Fibroblast of lung (primary cell): ENCODE measurements at places on chromosomes 11 and 22.
A peak's percentile ranks its signal among the peaks of the same experiment; 100 is the strongest.

DNA sequence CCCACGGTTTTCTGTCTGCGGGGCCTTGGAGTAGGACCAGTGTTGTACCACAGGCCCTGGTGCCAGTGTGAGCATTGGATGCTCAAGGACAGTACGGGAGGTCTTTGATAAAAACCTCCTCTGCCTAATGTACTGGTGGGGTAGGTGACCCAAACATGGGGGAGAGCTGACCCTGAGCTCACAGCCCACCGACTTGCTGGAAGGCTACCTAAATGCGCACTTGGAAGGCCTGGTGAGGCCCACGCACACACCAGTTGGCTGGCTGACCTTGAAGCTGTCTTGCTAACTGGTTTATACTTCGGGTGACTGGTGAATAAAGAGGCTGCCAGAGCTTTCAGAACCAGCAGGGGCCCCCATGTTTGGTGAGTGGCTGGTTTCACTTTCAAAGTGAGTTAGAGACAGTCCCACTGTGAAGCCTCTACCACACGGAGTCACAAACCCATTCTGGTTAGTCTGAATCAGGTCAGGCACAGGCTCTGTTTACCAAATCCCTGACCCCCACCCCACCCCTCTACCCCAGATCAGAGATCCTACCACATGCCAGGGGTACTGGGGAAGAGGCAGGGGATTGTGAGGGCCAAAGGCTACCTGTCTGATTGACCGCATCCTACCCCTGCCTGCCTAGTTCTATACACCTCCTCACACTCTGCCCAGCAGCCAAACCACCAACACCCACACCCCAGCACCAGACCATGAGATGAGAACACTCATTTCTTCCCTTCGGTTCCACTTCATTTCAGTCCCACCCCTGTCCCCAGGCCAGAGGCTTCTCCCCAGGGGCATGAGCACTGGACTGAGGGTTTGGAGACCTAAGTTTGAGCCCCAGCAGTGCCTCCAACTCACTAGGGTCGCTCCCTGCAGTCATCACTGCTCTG lies 12.7 kb upstream of the IL2RB start:
- no peaks in the 10 kb centered on the region for H3K4me1 ChIP-seq
- peaks cover 13% of the 10 kb centered on the region for H3K27me3 ChIP-seq
- no peaks in the 10 kb centered on the region for H3K36me3 ChIP-seq
- no peak for DNase-seq
- H3K4me3 ChIP-seq, result no peak overlapping the region
- no peak overlapping the region for H3K27ac ChIP-seq

DNA sequence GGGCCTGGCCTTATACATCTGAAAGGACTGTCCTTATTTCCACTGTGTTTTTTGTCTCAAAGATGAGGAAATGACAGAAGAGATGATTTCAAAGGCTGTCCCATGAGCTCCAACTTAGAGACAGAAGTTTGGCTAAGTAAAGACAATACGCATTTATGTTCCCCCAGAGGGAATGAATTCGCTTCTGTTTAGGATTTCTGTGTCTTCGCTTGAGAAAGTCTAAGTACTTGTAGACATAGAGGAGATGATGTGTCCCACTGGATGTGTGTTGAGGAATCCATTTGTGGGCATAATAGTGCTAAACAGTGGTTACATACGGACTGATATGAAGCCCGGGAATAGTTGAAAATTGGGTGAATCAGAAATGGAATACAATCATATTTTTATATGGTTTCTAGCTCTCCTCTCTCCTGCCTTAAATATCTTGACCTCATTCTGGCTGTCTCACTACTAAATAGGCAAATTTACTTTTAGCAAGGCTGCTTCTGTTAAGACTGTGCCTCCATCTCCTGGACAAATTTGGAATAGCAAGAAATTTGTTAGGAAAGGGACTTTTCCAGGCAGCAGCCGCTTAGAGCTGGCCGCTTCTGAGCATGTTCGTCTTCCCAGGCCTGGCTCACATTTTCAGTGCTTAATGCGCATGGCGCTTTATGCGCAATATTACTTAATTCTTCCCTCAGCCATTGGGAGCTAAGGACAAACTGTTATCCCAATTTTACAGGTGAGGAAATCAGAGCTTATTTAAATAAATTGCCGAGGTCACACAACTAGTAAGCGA lies 1.9 kb upstream of the PEX26 start:
- peaks cover 11% of the 10 kb centered on the region for H3K4me1 ChIP-seq
- no peaks in the 10 kb centered on the region for H3K27me3 ChIP-seq
- no peak overlapping the region for H3K4me3 ChIP-seq

- DNase-seq, result peak; percentile 66
- no peak overlapping the region for H3K4me3 ChIP-seq
- H3K27ac ChIP-seq, result no peak overlapping the region
These were observed 187.8 kb downstream of the MIAT start for GRCh38 chr22:26845021-26845743.

DNA sequence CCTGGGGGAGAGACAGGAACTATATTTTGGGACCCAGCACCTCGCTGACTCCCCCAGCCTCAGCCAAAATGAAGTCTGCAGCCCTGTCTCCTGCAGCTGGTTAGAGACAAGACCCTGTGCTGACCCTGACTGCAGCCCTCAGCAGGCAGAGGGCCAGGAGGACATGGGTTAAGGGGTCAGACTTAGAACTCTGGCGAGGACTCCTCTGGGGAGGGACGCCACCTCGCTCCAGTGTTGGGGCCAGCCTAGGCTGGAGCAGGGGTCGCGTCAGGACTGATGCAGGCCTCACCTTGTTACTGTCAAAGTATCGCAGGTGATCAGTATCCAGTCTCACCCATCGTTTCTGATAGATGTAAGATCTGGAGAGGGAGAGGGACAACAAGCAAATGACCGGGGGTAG lies 36.9 kb upstream of the PDE2A start:
- no peak overlapping the region for H3K4me3 ChIP-seq
- no peaks in the 10 kb centered on the region for H3K27me3 ChIP-seq
- H3K36me3 ChIP-seq, result peaks cover 17% of the 10 kb centered on the region
- peaks cover 7% of the 10 kb centered on the region for H3K4me1 ChIP-seq
- H3K27ac ChIP-seq, result no peak overlapping the region
- DNase-seq, result no peak

- H3K36me3 ChIP-seq, result no peaks in the 10 kb centered on the region
- no peaks in the 10 kb centered on the region for H3K27me3 ChIP-seq
- no peak overlapping the region for H3K4me3 ChIP-seq
- no peak overlapping the region for H3K27ac ChIP-seq
- no peaks in the 10 kb centered on the region for H3K4me1 ChIP-seq
- no peak for DNase-seq
These were observed 47.5 kb upstream of the SPATA19 start for GRCh38 chr11:133892584-133893380.

GRCh38 chr11:119504371-119504770 lies 81.4 kb upstream of the THY1 start:
- no peaks in the 10 kb centered on the region for H3K36me3 ChIP-seq
- H3K4me3 ChIP-seq, result no peak overlapping the region
- no peak overlapping the region for H3K27ac ChIP-seq
- H3K4me1 ChIP-seq, result no peaks in the 10 kb centered on the region
- no peak for DNase-seq

GRCh38 chr11:3129181-3129590 lies 35.9 kb downstream of the OSBPL5 start:
- no peaks in the 10 kb centered on the region for H3K27me3 ChIP-seq
- H3K4me3 ChIP-seq, result no peak overlapping the region
- no peak for DNase-seq
- H3K36me3 ChIP-seq, result peaks cover 12% of the 10 kb centered on the region

GRCh38 chr11:59818572-59818971 lies 8.0 kb upstream of the MRPL16 start:
- no peaks in the 10 kb centered on the region for H3K27me3 ChIP-seq
- no peak for DNase-seq
- no peak overlapping the region for H3K27ac ChIP-seq

DNA sequence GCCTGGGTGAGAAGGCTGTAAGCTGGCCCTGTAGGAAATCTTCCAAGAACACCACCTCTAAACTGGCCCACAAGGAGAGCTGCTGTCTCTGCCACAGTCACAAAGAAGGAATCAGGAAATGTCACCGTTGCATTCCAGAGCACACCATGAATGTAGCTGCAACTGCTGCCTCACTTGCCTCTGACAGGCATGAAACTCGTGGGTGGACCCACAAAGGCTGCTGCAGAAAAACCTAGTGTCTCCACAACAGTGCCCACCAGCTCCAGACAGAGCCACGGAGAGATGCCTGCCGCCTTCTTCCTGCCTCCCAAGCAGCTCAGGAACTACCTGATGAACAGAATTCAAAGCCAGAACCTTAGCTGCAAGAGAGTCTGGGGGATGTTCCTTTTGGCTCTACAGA lies 10.5 kb downstream of the DNAJB13 start:
- no peaks in the 10 kb centered on the region for H3K36me3 ChIP-seq
- H3K4me1 ChIP-seq, result peaks cover 2% of the 10 kb centered on the region
- H3K27ac ChIP-seq, result no peak overlapping the region
- DNase-seq, result no peak
- no peak overlapping the region for H3K4me3 ChIP-seq

- DNase-seq, result no peak
- no peaks in the 10 kb centered on the region for H3K27me3 ChIP-seq
- H3K4me3 ChIP-seq, result no peak overlapping the region
- H3K27ac ChIP-seq, result no peak overlapping the region
- H3K4me1 ChIP-seq, result no peaks in the 10 kb centered on the region
- no peaks in the 10 kb centered on the region for H3K36me3 ChIP-seq
These were observed 2.1 kb upstream of the EIF3M start for GRCh38 chr11:32581556-32581955.

DNA sequence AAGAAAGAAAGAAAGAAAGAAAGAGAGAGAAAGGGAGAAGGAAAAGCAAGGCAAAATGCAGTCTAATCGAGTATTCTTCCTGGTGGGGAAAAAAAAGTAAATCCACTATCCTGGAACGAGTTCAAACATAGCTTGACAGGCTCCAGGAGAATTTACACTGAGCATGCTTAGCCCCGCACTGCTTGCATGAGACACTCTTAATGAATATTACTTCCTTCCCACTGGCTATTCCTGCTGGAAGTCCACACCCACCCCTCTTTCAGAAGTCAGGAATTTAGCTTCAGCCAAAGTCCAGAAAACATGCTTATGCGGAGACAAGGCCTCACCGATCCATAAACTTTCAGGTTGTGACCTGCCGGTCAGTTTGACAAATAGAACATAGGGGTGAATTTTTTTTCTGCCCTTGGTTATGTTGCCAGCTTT lies 251.8 kb upstream of the BLID start:
- H3K4me3 ChIP-seq, result peak overlapping the region; percentile 16
- H3K4me1 ChIP-seq, result no peaks in the 10 kb centered on the region
- H3K27me3 ChIP-seq, result no peaks in the 10 kb centered on the region
- H3K27ac ChIP-seq, result no peak overlapping the region
- peak; percentile 85 for DNase-seq

DNA sequence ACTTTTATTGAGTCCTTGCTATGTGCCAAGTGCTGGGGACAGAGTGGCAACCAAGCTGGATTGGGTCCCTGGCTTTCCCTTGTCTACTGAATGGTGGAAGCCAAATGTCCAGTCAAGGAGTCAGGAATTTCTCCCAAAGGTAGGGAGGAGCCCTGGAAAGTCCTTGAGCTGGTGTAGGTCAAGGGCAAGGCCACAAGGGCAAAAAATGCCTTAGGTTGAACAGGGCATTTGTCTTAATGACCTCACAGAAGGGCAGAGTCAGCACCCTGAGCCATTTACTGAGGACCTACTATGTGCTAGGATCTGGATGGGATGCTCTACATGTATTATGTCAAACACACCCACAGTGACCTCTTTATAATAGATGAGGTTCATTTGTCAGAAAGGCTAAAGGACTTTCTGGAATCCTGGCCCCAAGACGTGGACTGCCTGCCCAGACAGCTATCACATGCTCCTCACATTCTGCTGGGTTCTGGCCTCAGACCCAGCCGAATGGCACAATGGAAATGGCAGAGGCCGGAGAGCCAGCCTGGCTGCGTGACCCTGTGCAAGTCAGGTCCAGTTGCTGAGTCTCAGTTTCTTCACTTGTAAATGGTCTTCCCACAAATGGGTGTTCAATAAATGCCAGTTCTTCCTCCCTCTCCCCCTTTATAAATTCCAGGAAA lies 17.7 kb downstream of the MOGAT2 start:
- no peak overlapping the region for H3K27ac ChIP-seq
- no peak for DNase-seq
- no peaks in the 10 kb centered on the region for H3K36me3 ChIP-seq

GRCh38 chr11:74015919-74016684 lies 7.2 kb upstream of the UCP3 start:
- no peak overlapping the region for H3K4me3 ChIP-seq
- H3K27me3 ChIP-seq, result no peaks in the 10 kb centered on the region
- H3K36me3 ChIP-seq, result no peaks in the 10 kb centered on the region
- no peak for DNase-seq
- H3K27ac ChIP-seq, result no peak overlapping the region
- H3K4me1 ChIP-seq, result peaks cover 12% of the 10 kb centered on the region

- peak; percentile 42 for DNase-seq
- H3K4me1 ChIP-seq, result no peaks in the 10 kb centered on the region
- H3K36me3 ChIP-seq, result no peaks in the 10 kb centered on the region
- H3K4me3 ChIP-seq, result no peak overlapping the region
- no peak overlapping the region for H3K27ac ChIP-seq
- no peaks in the 10 kb centered on the region for H3K27me3 ChIP-seq
These were observed 168.9 kb downstream of the MN1 start for GRCh38 chr22:27632451-27633295.

- H3K4me1 ChIP-seq, result no peaks in the 10 kb centered on the region
- H3K27me3 ChIP-seq, result peaks cover 31% of the 10 kb centered on the region
- no peaks in the 10 kb centered on the region for H3K36me3 ChIP-seq
- no peak overlapping the region for H3K27ac ChIP-seq
- no peak for DNase-seq
- H3K4me3 ChIP-seq, result no peak overlapping the region
These were observed 50.5 kb upstream of the TSKU start for GRCh38 chr11:76732643-76733042.

DNA sequence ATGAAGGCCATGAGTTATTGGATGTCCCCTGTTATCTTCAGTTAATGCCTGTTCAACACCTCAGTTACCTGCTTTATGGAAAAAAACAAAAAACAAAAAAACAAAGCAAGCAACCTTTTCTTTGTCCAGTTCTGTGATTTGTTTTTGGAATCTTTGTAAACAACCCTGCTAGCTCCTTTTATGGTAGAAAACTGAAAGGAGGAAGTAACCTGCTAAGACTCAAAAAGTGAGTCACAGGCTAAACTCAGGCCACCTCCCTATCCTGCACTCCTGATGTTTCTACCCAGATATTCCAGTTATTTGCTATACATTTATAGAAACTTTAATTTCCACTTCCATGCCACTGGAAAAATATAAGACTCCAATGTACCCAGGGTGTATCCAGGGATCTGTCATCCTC lies 20.6 kb upstream of the TLCD5 start:
- no peak overlapping the region for H3K4me3 ChIP-seq
- peaks cover 11% of the 10 kb centered on the region for H3K4me1 ChIP-seq
- H3K27me3 ChIP-seq, result peaks cover 4% of the 10 kb centered on the region
- no peak overlapping the region for H3K27ac ChIP-seq
- no peak for DNase-seq
- H3K36me3 ChIP-seq, result no peaks in the 10 kb centered on the region
